NCI-H1092 (cell line): ENCODE measurements at places on chromosomes 5 and 9.

GRCh38 chr5:124157320-124157719, 589.1 kb downstream of the ZNF608 start:
- no peak for DNase-seq

- peak; percentile 15 for DNase-seq
These were observed 87.2 kb downstream of the PTTG1 start for GRCh38 chr5:160508780-160509361.

DNA sequence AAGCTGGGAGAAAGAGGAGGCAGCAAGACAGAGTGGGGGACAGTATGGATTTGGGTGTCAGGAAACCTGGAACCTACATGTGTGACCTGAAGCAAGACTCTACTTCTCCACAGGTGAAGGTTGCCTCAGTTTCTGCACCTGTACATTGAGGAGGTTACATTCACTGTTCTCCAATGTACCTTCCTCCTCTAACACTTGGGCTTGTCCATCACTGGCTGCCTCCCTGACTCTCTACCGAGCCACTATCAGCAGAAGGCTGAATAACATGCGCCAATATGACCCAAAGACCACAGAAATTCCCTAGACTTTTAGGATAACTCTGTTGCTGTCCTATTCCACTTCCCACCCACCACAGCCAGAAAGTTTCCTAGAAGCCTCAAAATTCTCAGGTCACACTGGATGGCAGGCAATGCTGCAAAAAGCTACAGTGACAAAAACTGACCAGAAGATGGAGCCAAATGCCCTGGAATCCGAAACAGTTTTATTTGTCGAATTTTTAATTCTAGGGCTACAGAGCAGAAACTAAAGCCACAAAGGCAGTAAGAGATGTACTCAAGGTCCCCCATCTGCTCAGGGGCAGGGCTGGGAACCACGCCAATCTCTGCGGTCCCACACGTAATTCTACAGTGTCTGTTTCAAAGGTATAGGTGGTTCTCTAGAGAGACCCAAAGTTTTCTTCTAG, 64.4 kb downstream of the FAM114A2 start:
- no peak for DNase-seq

DNA sequence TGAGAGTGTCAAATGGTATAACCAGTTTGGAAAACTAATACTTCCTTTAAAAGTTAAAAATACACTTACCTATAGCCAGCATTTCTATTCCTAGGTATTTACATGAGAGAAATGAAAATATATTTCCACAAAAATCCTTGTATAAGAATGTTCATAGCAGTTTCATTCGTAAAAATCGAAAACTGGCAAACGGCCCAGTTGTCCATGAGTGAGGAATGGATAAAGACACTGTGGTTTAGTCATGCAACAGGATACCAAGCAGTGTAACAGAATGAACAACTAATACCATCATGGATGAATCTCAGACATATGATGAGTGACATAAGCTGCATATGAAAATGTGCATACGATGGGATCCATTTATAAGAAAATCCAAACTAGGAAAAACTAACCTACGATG, 136.7 kb downstream of the MACROH2A1 start:
- no peak for DNase-seq

DNA sequence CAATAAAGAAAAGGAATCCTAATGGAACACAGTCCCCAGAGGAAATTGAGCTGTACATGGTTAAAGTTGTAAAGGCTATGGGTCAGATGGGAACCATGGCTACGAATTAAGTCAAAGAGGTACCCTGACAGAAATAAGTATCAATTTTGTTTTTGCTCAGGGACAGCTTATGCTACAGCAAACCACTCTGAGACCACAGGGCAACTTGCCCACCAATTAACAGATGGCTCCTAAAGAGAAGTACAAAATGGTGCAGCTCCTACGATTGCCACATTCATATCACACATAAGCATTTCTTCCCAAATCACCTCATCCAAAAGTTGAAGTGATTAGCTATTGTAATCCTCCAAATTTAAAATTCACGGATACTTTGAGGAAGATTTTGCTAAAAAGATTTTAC, 83.0 kb downstream of the ELAVL2 start:
- DNase-seq, result no peak

- DNase-seq, result peak; percentile 46
These were observed 104.2 kb downstream of the PPARGC1B start for GRCh38 chr5:149834246-149834855.

DNA sequence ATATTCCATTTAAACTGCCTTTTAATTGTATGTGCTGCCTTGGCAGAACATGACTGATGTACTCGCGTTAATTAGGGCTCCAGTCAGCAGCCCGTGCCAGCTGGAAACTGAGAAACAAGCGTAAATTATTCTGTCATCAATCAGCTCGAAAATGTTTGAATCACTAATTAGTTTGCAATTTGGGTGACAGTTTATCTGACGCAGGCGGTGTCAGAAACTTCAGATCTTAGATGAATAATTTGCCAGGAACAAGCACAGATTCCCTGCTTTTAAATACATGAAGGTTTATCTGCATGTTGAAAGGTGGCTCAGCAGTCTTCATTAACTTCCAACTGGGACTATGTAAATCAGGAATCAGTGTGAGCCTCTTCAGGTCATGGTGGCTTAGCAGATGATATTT, 176.0 kb upstream of the TLE4 start:
- DNase-seq, result no peak

DNA sequence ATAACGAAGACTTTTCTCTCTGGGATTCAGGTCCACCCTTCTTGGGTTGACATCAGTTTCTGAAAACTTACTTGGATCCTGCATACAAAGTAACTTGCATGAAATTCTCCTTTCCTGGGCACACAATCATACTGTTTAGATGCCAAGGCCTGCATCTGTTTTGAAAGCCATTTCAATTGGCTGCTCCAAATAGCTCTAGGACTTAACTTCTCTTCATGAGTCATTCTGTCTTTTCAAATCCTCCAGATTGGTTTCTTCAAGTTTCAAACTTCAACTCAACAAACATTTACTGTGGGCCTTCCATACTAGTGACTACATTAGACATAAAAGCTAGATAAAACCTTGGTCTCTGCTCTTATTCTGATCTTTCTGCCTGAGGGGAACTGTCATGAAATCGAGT, 54.8 kb upstream of the HMHB1 start:
- DNase-seq, result no peak

- DNase-seq, result peak; percentile 37
These were observed 175.1 kb downstream of the HCN1 start for GRCh38 chr5:45521067-45521466.

GRCh38 chr9:130837002-130837511, 2.0 kb downstream of the ABL1 start:
- no peak for DNase-seq

DNA sequence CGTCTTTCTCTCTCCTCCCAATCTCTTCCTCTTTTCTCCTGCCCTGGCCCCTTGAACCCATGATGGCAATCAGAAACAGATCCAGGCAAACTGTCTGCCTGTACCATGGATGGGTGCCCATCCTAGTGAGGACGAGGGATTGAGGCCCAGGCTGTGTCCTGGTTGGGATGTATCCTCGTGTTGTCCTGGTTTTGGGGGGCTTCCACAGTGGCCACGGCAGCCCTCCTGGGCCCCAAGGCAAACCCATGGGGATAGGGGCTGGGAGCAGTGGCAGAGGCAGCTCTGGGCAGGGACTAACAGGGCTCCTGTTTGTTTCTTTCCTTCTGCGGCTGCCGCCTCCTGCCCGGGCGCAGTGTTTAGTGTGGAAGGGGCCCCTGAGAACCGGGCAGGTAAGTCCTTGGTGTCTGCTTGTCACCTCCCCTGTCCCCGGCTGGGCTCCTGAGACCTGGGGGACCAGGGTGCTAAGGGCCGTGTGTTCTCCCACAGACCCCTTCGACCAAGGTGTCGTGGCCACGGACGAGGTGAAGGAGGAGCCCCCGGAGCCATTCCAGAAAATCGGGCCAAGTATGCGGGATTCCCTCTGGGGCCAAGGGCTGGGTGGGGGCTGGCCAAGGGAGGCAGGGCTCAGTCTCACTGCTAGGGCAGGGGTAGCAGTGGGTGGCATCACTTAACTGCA, 70.0 kb downstream of the AMBP start:
- no peak for DNase-seq

DNA sequence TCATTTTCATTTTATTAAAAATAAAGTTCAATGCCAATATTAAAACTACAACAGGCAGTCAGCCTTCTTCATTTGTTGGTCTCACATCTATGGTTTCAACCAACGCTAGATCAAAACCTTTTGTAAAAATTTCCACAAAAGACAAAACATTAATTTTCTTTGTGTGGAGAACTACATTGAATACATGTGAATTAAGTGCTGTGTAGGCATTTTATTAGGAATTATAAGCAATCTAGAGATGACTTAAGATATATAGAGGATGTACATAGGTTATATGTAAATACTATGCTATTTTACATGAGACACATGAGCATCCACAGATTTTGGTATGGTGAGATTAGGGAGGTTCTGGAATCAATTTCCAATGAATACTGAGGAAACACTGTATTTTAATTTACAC, 94.2 kb downstream of the CYLC2 start:
- DNase-seq, result no peak

DNA sequence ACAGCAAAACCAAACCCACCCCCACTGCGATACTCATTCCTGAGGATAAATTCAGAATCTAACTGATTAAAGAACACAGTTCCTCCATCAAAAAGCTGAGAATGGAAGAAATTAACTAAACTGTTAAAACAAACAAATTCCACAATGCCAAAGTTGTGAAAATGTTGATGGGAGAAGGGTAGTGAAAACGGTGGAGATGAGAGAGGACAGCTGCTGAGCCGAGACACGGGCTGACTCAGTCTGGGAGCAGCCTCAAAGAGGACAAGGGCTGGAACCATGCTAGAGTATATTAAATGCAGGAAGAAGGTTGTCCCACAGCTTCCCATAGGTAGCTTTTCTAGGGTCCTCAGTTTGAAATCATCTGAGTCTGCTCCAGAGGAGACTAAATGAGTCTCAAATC, 14.3 kb downstream of the ADAMTS12 start:
- no peak for DNase-seq

DNA sequence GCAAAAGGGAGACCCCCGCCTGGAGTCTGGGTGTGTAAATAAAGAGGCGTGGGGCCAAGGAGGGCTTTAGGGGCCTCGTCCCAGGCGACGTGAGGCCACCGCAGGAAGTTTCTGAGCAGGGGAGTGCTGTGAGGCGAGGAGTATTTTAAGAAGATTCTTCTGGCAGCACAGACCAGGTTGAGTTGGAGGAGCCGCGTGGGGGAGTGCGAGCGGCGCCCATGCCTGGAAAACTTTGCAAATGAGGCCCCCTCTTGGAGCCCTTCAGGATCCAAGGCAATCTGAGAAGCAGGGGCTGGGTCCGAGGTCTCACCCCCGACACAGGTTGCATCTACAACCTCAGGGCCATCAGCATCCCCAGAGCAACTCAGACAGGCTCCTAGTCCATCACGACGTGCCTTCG, 24.3 kb upstream of the CPLX2 start:
- no peak for DNase-seq

DNA sequence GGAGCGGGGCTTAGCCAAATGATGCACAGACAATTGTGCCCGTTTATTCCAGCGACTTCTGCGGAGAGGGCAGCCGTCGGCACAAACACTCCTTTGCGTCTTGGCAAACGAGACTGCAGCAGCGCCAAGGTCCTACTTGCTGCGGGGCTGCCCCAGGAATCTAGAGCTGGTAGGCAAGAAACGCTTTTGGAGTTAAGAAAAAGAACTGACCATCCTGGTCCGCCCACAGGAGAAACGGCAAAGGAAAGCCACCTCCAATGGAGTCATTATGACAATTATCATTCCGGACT, 2.3 kb downstream of the RXFP3 start:
- no peak for DNase-seq

DNA sequence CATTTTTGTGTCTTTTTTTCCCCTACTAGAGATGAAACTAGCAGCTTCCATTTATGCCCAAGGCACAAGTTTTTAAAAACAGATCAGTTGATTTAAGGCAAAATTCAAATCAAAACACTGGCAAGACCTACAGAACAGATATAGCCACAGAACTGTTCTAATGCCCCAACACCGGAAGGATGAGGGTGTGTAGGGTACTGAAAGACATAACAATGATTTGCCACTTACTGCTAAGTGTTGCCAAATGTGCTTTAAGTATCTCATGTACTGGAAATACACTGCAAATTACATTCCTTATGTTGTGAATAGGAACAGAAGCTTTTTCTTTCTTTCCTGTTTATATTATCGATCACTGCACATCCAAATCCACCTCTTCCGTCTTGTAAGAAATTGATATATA, 189.0 kb downstream of the CETN3 start:
- no peak for DNase-seq

DNA sequence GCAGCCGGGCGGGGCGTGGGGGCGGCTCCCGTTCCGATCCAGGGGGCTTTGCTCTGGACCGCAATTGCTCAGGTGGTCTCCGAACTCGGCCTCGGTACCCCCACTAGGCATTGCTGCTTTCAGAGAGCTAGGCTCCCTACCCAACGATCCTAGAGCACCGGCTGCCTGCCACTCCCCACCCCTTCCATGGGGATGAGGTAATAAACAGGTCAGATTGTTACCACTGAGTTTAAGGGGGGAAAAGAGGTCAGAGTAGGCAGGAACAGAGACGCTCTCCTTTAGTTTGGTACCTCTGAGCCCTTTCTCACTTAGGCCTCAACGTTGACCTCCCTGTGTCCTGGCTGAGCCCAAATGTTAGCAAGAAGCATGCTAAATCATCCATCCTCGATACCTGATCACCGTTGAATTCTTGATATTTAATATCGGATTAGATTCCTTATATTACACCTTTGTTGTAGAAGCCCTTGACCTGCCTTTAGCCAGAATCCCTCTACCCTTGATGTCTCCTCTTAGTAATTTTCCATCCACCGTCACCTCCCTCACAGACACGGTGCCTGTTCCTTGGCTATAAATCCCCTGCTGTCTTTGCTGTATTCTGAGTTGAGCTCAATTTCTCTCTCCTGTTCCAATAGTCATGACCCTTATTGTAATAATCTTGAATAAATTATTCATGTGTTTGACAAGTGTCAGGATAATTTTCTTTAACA, 588 bp upstream of the PLPP1 start:
- DNase-seq, result no peak

DNA sequence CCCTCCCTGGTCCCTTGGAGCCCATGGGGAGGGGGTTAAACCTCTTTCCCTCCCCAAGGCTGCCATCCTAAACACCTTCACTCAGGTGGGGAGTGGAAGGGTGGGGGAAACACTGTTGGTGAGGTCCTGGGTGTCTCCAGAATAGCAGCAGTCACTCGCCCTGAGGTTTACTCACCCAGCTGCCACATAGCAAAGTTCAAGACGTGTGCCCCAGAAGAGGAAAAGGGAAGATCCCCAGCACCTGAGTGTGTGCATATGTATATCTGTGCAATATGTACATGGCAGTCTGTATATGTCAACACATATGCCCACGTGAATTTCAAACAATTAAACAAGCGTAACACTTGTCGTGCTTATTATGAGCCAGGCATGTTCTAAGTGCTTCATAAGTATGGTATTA, 31.3 kb upstream of the SMU1 start:
- DNase-seq, result no peak

DNA sequence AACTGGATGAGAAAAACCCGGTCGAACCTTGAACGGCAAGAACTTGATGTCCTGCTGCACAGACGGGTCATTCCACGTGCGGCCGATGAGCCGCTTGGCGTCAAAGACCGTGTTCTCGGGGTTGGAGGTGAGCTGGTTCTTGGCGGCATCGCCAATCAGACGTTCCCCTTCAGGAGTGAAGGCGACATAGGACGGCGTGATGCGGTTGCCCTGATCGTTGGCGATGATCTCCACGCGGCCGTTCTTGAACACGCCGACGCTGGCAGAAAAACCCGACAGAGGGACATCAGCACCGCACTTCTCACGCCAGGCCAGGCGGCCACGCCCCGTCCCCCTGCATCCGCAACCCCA, 519 bp downstream of the HSPA5 start:
- no peak for DNase-seq
